ENCODE measurements at places on chromosomes 13 and 19. TPM values are rescaled to one million over a fixed set of nuclear protein-coding genes. Genes with fewer than 3 reads are reported as not detected.

MPHOSPH8 gene
- polyA plus RNA-seq, result 73.8 TPM

DNA sequence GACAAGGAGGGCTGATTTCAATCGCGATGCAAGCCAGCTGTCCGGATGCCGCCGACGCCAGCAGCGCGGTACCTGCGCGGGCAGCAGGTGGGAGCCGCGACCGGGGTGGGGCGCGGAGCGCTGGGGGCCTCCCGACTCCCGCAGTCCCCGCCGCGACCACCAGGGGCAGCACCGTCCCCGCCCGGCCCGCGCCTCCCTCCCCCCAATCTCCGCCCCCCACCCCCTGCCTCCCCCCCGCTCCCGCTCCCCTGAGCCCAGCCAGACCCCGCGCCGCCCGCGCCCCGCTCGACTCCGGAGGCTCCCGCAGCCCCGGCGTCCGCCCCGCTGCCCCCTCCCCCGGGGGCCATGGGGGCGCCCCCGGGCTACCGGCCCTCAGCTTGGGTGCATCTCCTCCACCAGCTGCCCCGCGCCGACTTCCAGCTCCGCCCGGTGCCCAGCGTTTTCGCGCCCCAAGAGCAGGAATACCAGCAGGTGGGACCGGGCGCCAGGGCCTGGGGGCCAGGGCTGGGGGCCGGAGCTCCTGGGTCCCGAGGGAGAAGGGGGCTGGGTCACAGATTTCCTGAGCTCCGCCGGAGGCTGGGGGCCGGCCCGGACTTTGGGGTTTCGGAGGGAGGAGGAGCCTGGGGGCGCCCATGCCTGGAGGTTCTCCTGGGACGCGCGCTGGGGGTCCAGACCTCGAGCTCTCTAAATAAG is at the start of gene TTYH1:
TTYH1 (plus strand) TSS at position 257 of the 693 bp plus-strand sequence; CDS start at position 346, 89 bp downstream.
- no peak for DNase-seq

DNA sequence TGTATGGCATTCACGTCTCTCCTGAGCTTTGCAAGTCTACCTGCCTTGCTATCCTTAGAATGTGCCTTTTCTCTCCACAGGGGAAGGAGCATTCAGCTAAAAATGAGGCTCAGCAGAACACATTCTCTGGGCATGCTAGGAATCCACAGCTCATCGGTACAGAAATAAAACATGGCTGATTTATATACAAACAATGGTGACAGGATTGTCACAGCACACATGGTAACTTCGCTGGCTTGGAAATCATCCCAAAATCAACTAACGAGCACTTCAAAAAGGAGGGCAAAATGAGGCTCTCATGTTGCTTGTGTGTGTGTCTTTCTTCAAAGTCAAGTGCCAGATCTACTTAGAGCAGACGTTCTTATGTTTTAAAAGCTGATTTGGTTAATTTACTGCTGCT is 373.0 kb downstream of the FGF14 start:
- DNase-seq, result no peak

DNA sequence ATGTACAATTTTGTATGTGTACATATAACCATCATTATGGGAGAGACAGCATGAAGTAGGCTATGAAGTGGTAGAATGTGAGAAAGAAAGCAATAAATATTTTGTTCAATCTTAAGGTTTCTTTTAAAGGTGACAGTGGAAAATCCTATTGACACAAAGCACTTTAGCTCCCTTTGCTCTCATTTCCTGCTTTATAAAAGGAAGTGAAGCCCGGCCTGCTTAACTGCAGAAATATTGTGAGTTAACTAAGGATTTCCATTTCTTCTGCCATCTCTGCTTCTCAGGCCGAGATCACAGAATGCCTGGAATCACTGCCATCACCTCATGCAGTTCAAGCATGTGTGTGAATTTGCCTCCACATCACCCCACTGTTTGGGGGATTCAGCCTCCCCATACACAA is 83.5 kb downstream of the FRY start:
- DNase-seq, result no peak

GRCh38 chr13:43698009-43698408 is 88.8 kb downstream of the ENOX1 start:
- DNase-seq, result no peak

Data from left renal pelvis (tissue), 4 donors.